Stimulated activated CD8-positive, alpha-beta memory T cell treated with anti-CD3 and anti-CD28 coated beads, Interleukin-4, amount 100 ng/mL, for 48 hours (primary cell): ENCODE measurements at places on chromosomes 1 and 21.

DNA sequence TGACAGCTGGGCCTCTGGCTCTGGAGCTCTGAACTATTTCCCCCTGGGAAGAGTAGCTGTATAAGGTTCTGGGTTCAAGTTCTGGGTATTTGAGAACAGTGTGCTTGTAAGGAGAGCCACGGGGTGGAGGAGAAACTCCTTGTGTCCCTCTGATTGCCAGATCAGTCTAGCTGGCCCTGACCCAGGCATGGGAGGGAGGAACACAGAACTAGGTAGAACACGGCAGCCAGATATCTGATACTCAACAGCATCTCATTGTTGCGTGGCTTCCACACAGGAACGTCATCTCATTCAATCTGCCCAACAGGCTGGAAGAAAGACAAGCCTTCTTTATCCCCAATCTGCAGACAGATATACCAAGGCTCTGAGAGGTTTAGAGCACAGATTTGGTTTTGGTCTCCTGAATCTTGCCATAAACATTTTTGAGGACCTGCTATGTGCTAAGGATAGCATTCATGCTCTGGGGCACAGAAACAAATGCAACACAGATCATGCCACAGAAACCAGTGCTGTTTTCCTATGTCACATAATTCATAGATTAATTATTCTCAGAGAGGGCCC, 83.8 kb downstream of the PLXNA2 start:
- no peak for DNase-seq

- no peak for DNase-seq
Measured at GRCh38 chr1:87956072-87956471, 627.4 kb downstream of the LMO4 start.

- DNase-seq: no peak
Measured at GRCh38 chr21:30726726-30727125, 8.1 kb upstream of the KRTAP21-3 start.

DNA sequence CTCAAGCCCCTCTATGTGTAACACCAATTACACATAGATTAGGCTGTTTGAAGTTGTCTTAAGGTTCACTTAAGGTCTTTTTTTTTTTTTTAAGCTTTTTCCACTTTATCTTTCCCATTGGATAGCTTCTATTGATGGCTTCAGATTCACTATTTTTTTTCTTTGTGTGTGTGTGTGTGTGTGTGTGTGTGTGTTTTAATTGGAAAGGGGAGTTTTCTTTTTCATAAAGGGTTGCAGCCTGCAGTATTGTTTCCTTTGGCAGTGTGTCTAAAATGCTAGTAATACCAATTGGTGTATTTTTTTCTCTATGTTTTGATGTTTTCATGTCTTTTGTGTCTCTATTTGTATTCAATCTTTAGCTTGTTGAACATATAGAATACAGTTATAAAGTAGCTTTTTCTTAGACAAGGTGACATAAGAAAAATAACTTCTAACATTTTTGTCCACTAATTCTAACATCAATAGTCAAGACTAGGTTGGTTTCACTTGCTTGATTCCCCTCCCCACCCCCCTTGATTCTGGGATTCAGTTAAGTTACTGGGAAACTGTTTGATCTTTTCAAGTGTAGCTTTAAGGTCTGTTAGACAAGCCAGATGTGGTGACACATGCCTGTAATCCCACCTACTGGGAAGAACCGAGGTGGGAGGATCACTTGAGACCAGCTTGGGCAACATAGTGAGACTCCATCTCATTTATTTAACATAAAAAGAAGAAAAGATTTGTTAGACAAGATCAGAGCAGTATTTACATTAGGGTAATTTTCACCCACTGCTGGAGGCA, 21.4 kb downstream of the PRRC2C start:
- no peak for DNase-seq

DNA sequence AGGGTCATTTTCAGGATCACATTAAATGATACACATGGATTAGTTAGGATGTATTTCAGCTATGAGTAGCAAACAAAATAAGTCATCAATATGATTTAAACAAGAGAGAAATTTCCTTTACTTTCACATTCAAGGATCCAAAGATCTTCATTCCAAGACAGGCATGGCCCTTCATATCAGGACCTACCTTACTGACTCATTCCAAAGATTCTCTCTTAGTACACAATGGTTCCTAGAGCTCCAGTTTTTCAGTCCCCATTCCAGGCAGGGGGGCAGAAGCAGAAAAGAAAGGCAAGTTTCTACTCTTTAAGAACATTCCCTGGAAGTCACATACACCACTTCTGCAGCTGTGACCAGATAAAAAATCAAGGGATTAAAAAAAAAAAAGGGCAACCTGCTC, 23.7 kb downstream of the RGS2 start:
- no peak for DNase-seq

- DNase-seq: no peak
Measured at GRCh38 chr1:77126307-77126706, 92.9 kb downstream of the PIGK start.

DNA sequence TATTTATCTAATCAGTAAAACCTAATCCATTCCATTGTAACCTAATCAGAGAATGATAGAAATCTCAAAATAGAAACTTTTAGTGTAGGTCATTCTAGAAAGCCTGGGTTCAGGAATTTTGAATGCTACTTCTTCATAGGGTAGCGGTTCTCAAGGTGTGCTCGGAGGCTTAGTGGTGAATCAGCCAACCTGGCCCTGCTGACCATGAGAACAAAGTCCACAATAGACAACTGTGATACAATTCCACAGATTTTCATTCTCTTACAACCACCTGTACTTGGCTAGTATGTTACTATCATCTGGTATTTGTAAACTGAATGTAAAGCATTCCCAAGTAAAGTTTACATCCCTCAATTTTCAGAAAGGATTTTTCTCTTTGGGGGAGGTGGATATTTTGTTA, 7.5 kb upstream of the PUM1 start:
- DNase-seq: no peak

GRCh38 chr1:156259805-156260204, 11.9 kb upstream of the PAQR6 start:
- DNase-seq: no peak

- DNase-seq: no peak
Measured at GRCh38 chr1:10679496-10680220, 116.8 kb downstream of the CASZ1 start.

GRCh38 chr1:68828013-68828412, 331.1 kb upstream of the DEPDC1 start:
- DNase-seq: no peak
